ENCODE measurements at places on chromosomes 3 and 15. TPM values are rescaled to one million over a fixed set of nuclear protein-coding genes. Genes with fewer than 3 reads are reported as not detected.

- DNase-seq: no peak
Observed at GRCh38 chr15:92886042-92886537, 14.0 kb upstream of the CHD2 start.

DNA sequence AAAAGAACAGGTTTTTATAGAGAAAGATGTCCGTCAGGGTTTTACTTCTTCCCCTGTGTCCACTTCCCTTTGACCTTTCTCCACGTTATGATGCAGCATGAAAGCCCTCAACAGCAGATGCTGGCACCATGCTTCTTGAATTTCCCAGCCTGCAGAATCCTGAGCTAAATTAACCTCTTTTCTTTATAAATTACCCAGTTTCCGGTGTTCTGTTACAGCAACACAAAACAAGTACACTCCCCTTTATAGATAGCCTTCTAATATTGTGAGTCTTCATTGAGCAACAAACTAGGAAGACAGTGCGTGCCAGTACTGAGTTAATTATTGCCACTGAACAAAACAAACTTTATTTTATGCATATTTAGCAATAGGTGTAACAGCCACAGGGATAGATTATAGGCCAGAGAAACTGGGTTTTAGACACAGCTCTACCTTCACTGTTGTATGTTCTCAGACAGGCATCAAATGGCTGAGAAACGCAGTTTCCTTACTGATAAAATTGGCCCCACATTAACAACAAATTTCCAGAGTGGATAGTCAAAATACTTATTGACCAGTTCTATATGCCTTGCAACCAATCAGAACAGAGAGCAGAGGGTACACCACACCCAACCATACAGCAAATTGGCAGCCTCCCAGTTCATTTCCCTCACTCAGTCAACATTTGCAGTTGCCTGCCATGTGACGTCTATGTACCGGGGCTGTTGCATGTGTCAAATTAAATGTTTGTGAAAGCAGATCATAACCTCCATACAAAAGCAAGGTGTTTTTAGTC, 14.4 kb upstream of the TBL1XR1 start:
- no peak for DNase-seq

The TJP1 gene
- not detected for total RNA-seq

GRCh38 chr15:43132830-43133429, 456 bp upstream of the TMEM62 start:
- DNase-seq: no peak

The XCR1 gene
- 0.05 TPM for total RNA-seq

GRCh38 chr15:37028625-37029296, 71.6 kb downstream of the MEIS2 start:
- DNase-seq: no peak

DNA sequence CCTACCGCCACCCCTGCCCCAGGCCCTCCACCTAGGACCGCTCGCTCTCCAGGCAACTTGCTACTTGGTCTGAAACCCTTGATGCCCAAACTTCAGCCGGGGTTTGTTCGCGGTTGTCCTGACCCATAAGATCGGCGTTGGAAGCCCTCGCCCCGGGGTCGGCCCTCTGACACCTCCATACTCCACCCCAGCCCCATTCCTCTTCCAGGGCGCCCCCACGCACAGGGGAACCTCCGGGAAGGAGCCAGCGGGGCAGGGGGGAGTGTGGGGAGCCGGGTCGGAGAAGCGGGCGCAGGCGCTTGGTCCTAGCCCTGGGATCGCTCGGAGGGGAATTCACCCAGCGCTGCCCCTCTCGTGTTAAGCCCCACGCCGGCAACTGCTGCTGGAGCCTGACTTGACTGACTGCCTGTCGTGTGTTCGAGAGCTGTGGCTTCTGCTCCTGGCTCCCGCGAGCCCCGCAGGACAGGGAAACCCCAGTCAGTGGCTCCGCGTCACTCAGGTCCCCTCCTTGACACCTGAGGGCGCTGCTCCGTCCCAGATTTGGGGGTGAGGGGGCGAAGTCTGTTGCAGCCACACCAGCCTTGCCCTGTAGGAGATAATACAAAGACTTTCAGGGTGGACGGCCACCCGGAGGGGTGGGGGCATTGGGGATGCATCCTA, 675 bp downstream of the RYR3 start:
- DNase-seq: no peak

DNA sequence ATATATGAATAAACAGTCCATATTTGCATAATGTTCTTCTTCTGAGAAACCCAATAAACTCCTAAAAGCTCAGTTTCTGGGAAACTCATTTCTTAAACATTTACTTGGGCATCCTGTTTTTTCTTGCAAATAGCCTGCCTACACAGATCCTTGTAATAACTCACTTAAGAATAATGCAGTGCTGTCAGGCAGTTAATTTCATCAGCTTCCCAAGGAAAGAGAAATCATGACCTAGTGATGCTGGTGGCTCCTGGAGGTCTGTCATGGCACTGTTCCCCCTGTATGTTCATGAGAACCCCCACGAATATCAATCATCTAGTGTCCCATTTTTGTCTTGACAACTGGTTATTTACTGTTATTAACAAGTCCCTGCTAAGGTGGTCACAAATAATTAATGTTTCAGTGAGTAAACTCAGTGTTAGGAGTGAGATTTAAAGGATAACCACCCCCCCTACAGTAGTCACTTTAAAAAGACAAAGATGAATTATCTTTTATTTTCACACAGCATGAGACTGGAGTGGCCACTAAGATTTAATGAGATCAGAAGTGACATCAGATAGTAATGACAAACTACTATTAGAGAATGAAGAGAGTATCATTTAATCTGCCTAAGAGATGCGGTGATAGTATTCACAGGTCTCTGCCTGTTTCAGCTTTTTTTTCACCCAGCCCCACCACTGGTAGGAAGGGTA, 279.5 kb upstream of the NECTIN3 start:
- no peak for DNase-seq

DNA sequence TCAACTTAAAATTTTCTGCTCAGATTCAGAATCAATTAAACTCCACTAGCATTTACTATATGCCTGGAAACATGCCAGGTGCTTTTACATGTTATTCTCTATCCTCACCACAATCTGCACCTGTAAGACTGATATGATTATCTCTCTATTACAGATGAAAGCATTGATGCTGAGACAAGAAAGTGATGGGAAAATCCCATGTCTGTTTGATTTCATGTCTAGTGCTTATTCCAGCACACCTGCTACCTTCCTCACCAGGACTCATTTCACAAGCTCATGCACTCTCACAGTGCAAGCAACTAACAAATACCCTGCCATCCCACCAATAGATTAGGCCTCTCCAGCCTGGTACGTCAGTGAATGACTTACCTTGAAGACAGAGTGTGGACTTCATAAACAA, 25.0 kb upstream of the BCL6 start:
- DNase-seq: no peak

DNA sequence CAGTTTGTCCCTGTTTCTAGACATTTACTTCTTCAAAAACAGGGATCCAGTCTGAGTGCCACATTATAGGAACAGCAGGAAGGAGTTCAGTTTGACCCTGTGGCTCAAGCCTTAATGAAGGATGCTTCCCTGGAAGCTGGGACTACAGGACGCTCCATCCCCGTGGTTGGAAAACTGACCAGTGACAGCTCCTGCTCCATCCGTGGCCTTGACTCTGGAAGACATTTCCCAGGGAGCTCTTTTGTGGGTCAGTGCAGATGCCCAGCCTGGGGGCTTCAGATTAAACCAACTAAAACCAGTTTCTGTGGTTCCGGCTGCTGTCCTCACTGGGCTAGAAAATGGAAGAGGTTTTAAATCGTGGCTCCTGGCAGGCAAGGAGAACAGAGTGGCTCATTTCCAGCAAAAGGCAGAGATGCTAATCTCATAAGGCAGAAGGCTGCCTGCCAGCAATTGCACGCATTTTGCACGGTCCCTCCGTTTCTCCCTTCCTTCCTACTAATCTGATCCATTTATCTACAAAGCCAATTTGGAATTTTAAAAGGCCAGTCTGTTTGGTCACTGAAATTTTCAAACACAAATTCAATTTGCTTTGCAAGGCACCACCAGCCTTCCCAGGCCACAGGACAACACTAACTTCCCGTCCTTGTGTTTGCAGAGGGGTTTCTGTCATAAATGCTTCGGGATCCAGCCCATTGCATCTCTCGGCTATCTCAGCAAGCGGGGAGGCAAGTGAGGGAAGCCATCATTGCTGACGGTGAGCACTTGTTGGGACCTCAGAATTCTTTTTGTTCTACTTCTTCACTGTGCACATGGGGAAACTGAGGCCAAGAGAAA, 6.2 kb upstream of the SSUH2 start:
- DNase-seq: no peak
